ENCODE measurements at places on chromosomes 7 and 10.
A peak's percentile ranks its signal among the peaks of the same experiment; 100 is the strongest.

GRCh38 chr7:137335814-137336213, 7.7 kb downstream of the PTN start:
- no peak for DNase-seq

- DNase-seq, result no peak
Observed at GRCh38 chr10:109880886-109881768, 42.2 kb downstream of the XPNPEP1 start.

GRCh38 chr7:123872908-123873307, 27.9 kb downstream of the HYAL4 start:
- no peak for DNase-seq

DNA sequence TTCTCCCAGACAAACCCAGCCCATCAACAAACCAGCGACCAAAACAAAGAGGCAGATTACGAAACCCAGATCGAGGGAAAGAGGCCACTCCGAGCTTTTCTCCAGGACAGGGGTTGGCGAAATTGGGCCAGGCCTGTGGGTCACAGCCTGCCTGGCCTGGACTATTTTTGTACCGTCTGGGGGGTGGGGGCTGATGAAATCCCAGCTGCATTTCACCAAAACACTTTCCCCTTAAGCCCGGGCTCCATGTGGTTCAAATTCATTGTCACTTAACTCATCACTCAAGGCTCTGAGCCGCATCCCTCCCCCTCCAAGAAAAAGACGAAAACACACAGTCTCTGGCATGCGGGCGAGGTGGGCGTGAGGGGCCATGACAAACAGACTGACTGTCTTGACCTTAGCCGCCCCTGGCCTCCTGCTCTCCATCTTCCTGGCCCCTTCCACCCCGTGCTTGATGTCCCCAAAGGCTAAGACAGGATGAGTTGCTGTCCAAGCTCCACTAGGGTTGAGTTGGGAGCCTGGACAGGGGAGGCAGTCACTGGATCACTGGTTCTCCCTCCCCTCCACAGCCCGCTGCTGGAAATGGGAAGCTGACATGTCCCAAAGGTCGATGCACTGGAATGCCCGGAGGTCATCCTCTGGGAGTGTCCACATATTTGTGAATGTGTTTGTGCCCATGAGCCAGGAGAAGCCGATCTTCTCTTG, 19.2 kb downstream of the TMEM270 start:
- peak; percentile 82 for DNase-seq

DNA sequence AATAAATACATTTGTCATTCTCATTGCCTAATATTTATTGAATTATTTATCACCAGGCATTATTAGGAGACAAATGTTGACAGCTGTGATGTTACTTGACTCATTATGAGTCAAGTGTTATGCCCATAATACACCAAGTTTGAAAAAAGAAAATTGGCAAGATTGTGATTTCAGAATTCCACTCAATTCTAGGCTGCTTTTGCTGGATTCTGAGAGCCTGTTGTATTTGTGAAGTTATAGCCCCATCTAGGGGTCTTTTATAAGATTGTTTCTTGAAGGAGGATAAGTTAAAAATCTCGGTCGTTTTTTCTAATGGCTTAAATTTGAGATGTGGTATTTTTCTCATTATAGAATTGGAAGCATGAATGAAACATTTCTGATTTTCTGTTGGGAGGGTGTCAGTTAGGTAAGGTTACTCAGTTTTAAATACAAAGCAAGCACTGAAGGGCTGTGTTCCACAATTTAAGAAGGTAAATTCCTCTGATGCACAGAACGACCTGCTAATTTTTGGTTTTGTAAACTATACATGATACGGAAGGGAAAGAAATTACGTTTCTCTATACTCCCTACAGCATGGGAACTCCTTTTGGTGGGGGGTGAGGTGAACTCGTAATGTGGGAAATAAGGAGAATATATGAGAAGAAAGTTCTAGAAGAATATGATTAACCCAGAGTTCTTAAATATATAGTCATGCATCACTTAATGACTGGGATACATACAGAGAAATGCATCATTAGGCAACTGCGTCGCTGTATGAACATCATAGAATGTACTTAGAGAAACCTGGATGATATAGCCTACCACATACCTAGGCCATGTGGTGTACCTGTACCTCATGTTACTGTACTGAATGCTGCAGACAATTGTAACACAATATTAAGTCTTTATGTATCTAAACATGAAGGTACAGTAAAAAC, 2.6 kb downstream of the STK31 start:
- peak; percentile 75 for DNase-seq

- DNase-seq, result no peak
Observed at GRCh38 chr10:95573964-95574604, 12.9 kb upstream of the SORBS1 start.

GRCh38 chr10:78923647-78924318, 145.0 kb upstream of the ZMIZ1 start:
- DNase-seq, result no peak

GRCh38 chr10:15843695-15844094, 16.6 kb downstream of the MINDY3 start:
- DNase-seq, result no peak

- DNase-seq, result no peak
Observed at GRCh38 chr7:90698616-90699015, 102.5 kb downstream of the CDK14 start.

GRCh38 chr10:45514291-45515270, 140.6 kb downstream of the ALOX5 start:
- peak; percentile 25 for DNase-seq

GRCh38 chr7:139876622-139877283, 47.7 kb downstream of the TBXAS1 start:
- no peak for DNase-seq

GRCh38 chr10:96656198-96656577, 64.1 kb downstream of the PIK3AP1 start:
- DNase-seq, result no peak

GRCh38 chr7:134330974-134331373, 14.2 kb upstream of the SLC35B4 start:
- no peak for DNase-seq

GRCh38 chr10:77887631-77888355, 38.8 kb downstream of the DLG5 start:
- DNase-seq, result no peak

- no peak for DNase-seq
Observed at GRCh38 chr10:61967298-61967697, 65.8 kb downstream of the ARID5B start.

GRCh38 chr7:101066833-101067177, 18.5 kb upstream of the TRIM56 start:
- DNase-seq, result no peak

- DNase-seq, result peak; percentile 75
Observed at GRCh38 chr10:90675621-90676020, 182.2 kb downstream of the HTR7 start.

- DNase-seq, result peak; percentile 33
Observed at GRCh38 chr7:158740657-158741293, 36.2 kb upstream of the NCAPG2 start.

DNA sequence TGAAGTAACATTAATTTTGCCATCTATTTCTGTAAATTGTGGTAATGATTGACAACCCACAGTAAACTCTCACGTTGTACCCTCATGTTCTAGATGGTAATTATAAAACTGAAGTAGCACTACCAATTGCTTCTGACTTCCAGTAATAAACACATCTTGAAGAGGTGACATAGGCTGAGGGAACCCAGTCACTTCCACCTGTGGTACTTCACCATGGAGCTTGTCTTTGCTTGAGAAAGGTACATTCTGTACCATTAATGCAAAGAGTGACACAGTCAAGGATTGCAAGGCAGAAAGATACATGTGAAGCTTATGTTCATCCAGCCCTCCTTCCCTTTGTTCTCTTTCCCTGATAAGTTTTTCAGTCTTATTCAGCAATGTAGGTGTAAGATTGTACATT, 11.2 kb downstream of the CAPZA2 start:
- no peak for DNase-seq

DNA sequence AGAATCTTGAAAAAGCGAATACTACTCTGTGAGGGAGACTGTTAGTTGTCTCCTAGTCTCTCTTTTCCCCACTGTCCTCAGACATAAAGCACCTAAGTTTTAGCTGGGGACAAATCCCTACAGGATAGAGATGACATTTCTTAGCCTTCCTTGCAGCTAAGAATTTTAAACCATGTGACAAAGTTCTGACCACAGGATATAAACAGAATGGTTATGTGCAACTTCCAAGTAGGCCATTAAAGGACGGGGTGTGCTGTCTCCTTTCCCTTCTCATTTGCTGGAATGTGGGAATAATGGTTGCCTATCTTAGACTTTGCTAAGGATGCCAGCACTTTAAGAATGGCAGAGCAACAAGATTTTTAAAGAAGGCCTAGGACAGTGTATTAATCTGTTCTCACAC, 74.9 kb upstream of the PRPS1L1 start:
- DNase-seq, result no peak

GRCh38 chr7:24498439-24498838, 74.8 kb upstream of the PALS2 start:
- DNase-seq, result no peak

- no peak for DNase-seq
Observed at GRCh38 chr10:98135222-98135899, 904 bp downstream of the R3HCC1L start.

DNA sequence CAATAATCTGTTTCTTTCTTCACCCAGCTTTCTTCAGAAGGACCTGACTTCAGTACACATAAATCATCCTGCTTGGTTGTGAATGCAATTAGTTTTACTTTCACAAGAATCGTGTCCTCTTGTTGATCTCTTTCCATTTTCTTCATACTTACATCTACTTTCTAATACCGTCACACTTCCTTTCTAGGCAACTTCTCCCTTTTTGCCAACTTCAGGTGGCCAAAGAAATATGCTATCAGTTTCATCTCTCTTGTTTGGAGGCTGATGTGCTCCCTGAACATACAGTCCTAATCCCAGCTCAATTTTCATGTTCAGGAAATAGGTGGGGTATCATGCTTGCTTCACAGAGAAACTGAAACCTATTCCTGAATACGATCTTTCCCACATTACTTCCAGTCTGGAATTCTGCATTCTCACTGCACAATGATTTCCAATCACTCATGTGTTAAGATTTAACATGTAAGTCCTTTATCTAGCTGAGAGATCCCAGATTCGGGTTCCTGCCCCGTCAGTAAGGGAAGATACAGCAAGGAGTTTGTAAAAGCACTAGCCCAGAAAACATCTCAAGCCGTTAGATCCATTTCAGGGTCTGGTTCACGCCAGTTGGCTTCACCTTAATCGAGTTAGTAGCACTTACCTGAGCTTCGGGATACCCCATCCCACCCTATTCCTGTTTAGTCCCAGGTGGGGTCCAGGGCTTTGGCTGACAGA, 994 bp downstream of the SLC25A28 start:
- DNase-seq, result no peak

DNA sequence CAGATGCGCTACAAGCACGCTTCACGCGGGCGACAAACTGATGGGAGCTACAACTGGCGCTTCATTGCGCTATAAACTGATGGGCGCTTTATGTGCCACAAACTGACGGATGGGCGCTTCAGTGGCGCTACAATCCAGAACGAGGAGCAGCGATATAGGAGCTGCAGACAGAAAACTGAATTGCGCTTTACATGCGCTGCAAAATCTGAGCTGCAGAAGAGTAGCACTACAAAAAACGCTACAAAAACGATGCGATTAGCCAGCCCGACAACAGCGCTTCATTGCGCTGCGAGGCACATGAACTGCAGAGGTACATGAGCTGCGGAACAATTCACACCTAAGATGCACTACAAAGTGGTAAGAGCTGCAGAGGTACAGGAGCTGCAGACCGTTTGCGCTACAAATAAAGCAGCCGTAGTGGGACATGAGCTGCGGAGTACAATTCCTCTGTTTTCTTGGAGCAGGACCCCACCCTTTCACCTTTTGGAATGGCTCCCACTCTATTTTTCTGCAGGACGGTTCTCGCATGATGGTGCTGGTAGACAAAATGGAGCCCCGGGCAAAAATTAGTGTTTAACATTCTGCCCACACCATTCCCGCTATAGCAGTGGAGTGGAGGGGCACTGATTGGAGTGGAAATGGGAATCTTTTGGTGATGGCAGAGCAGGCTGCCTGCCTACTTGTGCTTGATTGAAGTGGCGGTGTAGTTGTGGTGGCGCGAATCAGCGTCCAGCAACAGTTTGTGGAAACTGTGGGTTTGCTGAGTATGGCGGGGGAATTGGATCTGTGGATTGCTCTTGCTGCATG, 1.2 kb upstream of the SGCE start:
- peak; percentile 30 for DNase-seq

GRCh38 chr10:100485801-100486495, 23.1 kb downstream of the WNT8B start:
- no peak for DNase-seq

DNA sequence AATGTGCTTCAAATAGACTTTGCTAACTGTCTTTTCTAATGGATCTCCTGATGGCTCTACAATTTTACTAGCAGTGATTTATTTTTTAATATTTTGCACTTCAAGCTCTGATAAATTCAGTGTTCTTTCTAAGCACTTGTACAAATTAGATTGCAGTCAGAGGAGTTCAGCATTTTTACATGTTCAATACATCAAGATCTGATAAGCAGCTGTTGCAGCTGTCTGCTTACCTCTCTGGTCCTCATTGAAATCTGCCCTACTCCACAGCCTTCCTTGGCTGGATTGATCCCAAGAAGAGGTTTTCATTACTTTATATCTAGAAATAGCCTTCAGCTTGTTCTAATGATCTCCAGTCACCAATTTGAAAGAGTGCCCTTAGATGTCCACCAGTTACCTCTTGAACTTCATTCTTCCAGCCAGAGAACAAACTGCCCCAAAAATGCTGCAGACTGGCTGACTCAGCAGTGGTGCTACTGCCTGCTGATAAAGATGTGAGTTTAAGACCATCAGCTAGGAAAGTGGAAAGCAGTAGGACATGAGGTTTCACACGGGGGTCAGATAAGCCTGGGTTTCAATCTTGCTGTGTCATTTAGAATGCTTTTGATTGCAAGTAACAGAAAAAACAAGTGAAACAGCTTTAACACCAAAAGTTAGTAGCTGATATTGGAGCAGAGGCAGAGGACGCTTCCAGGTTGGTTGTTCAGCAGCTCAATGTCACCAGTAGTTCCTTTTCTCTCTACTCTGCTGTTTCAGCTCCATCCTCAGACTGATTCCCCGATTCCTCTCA, 350.9 kb upstream of the NPVF start:
- DNase-seq, result no peak

DNA sequence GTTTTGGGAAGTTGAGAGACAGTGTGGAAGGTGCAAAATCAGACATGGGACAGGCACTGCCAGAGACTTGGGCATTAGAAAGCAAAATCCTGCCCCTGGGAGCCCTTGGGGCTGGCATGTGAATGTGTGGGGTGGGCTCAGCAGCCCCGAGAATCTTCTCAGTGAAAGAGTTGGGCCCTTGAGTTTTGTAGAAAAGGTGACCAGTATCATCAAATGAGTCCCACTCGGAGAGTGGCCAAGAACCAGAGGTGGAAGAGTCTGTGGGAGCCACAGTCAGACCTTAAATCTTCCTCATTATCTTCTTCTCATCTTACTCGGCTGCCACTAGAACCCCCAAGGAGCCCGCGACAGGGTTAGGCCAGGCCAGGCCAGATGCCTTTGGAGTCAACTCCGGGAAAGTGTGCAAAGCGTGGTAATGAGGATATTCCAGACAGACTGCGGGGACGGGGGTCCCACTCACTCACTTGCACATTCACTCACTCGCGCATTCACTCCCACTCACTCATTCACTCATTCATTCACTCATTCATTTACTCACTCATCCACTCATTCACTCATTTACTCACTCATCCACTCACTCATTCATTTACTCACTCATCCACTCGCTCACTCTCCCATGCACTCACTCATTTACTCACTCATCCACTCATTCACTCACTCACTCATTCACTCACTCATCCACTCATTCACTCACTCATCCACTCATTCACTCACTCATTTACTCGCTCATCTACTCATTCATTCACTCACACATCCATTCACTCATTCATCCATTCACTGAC, 74.9 kb downstream of the CARD11 start:
- no peak for DNase-seq

- DNase-seq, result no peak
Observed at GRCh38 chr7:136049117-136049516, 72.0 kb upstream of the MTPN start.
